Stimulated activated CD8-positive, alpha-beta memory T cell treated with anti-CD3 and anti-CD28 coated beads, Interleukin-15, amount 100 ng/mL, for 4 hours (primary cell): ENCODE measurements at places on chromosomes 11 and 22.

- DNase-seq = no peak
Observed at GRCh38 chr11:36478700-36479329, 31.3 kb downstream of the TRAF6 start.

- no peak for DNase-seq
Observed at GRCh38 chr11:107619926-107620325, 29.0 kb downstream of the ELMOD1 start.

DNA sequence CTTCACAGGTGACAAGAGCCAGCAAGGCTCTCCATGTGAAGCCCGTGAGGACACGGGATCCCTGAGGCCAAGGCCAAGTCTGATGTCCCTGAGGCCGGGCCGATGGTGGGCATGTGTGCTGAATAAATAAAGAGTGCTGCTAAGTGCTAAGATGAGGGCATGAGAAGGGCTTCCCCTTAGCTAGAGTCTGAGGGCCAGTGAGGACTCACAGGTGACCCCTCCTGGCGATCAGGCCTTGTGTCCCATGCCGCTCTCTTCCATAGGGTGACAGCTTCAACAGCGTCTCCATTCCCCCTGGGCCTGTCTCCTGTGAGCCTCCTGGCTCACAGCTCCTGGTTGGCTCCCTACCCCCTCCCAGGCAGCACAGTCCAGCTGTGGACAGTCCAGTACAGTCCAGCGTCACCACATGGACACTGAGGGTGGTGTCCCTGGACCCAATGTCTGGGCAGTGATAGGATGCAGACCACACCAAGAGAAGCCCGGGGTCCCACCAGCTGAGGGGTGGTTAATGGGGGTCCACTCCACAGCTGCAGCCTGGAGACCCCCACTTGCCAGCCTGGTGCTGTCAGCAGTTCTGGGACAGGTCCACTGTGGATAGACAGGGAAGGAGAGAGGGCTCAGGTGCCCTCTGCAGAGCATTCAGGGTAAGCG lies 1033.2 kb downstream of the TBC1D22A start:
- no peak for DNase-seq

GRCh38 chr11:115178705-115179104 lies 325.5 kb downstream of the CADM1 start:
- DNase-seq = no peak

- no peak for DNase-seq
Observed at GRCh38 chr11:76415073-76415472, 29.7 kb upstream of the EMSY start.

GRCh38 chr11:108669711-108670110 lies 4.8 kb downstream of the DDX10 start:
- DNase-seq = no peak

DNA sequence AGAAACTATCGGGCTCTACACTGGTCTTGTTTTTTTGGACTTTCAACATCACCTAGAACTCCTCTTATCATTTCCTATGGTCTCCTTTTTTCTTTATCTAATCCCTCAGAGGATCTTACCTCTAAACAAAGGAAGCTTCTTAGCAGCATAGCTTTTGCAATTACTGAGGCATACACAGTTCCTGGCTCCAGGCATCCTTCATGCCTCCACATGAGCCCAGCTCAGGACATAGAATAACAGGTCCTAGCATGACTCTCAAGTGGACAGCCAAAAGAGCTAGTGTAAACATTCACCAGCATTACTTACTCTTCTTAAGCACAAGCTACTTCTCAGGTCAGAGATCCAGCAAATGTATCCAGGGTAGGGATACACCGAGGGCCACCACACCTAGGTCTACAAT lies 17.1 kb downstream of the CFAP300 start:
- no peak for DNase-seq

DNA sequence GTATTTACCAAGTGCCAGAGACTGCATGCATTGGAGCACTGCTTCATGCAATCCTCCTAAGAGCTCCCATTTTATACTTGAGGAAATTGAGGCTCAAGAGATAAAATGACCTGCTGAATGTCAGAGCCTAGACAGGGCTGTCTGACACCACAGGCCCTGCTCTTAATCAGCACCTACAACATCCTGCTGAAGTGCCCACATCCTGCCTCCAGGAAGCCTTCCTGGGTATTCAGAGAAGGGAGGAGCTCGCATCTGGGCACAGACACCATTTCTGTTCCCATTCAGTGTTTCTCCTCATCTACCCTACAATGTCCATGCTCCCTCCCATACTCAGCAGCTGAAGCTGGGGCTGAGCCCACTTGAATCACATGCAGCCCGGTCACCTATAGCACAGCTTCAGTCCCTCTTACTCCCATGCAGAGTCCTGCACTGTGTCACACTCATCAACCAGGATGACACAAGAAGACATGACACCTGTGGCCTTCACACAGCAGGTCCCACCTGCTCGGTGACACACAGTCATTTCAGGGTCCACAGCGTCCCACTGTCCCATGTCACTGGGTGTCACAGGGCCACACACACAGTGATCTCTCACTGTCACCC lies 53.1 kb downstream of the PDE2A start:
- no peak for DNase-seq

DNA sequence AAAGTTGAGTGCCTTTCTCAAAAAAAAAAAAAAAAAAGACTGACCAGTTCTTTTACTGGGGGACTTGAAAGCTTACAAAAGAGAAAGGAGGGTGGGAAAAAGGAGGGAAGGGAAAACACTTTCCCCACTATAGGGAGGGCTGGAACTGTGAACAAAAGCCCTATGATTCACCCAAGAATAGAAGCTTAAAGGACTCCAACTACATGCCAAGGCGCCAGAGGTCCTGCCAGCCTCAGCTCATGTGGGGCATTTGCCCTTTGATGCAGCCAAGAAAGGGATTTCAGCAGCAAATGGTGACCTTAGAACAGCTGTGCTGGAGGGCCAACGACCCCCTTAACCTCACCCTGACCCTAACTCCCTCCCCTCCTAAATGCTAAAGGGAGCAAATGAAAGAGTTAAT lies 160.0 kb downstream of the NTM start:
- DNase-seq = no peak

DNA sequence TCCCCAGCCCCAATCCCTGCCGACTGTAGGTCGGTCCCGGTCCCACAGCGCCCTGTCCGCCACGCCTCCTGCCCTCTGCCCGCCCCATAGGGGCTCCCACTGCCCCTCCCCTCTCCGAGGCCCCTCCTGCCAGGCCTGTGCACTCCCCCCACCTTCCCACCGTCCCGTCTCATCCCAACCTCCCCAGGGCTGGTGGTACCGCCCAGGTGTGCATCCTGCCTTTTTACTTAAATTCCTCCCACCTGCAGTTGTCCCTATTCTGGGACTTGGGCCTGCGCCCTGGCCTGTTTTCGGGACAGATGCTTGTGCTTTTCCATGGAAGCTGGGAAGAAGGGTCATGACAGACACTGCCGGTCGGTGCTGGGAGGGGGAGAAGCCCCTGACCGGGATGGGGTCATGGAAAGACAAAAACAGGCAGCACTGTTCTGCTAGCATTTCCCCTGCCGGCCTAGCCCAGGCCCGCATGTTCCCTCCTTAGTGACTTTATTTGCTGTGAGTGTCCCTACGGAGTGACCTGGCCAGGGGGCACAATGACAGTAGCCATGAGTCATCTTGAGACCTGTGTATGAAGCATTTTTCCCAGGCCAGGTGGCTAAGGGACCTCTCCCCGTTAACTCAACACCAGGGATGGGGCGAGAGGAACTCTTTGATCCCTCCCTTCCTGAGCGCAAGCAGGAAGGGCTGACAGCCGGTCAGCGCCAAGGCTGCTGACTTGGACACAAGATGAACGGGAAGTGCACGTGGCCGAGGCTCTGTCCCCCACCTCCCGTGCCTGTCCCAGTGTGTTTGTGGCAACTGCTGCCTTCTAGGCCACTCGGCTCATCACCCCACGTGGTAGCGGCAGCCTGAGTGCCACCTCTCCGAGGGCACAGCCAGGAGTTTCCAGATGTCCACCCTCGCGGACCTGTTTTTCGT lies 7.1 kb downstream of the TBX1 start:
- no peak for DNase-seq

DNA sequence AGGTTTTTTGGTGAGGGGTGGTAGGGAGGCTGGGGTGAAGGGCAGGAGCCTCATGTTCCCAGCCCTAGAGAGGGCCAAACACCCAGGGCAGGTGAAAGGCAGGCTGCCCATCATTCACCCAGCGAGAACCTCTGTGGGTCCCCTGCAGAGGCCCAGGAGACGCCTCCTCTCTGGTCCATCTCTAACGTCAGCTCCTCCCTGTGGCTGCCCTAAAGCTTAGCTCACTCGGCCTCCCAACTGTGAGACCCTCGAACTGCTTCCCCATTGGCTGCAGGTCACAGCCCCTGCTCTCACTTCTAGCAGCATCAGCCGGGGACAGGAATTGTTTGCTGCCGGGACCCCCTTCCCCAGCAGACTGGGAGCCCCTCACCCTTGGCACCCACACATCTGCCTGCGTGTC lies 615 bp upstream of the NFAM1 start:
- no peak for DNase-seq

DNA sequence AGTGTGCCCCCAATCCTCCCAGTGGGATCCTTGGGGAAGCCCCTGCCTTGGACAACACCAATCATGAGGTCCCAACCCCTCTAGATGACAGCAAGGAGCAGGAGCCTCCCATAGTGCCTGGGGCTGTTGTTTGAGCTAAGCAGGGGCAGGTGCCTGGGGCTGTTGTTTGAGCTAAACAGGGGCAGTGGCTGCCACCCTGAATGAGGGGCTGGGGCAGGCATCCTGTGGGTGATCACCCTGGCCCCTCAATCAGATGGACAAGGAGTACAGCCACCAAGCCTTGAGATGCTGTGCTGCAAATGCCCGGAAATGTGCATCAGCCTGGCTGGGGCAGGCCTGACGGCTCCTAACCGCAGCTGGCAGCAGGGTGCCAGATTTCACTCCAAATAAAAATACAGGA lies 66.7 kb downstream of the MYEOV start:
- DNase-seq = no peak

GRCh38 chr11:35337136-35337913 lies 82.0 kb downstream of the SLC1A2 start:
- DNase-seq = no peak

GRCh38 chr11:46330563-46331281 lies 16.5 kb upstream of the DGKZ start:
- no peak for DNase-seq

DNA sequence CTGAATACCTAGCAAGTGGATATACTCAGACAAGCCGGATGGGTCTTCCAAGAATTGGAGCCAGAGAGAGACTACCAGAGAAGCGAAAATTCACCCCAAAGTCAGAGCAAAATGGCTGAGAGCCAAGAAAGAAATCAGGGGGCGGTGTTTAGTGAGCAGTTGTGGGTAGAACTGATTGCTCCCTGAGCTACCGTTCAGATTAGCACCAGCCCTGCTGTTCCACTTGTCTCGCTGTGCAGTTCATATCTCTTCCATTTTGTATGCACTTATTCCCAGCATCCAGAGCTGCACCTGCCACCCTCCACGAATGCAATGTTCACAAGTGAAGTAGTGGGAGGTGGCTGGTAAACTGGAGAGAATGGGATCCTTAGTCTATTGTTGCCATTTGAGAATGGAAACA lies 25.5 kb downstream of the DRD2 start:
- DNase-seq = no peak

DNA sequence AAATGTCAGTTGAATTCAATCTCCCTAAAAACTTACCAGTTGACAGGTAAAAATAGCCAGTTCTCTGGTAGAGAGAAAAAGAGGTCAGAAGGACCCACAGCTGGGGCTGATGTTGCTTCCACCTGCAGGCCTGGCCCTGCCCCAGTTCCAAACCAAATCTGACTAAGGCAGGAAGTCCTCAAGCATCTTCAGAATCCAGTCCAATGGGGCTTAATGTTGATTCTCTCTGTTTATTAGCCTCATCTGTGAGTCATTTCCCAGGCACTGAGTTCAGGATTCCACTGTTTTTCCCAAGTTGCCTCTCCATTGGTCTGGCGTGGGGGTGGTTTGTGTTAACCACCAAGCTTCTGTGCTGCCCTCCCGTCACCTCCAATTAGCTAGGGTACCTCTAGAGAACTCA lies 601.8 kb downstream of the INSC start:
- DNase-seq = no peak

DNA sequence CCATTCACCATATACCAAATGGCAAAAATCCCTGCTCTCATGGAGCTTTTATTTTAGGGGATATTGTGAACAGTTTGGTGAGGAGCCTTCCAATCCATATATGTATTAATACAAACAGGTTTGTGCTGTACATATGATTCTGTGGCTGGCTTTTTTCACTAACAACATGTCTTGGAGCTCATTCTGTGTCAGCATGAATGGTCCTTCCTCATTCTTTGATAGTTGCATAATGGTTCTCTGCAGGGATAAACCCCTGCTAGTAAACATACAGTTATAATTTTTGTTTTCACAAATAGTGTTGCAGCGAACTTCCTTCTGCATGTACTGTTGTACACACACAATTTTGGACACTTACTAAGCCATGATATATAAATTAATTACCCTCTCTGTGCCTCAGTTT lies 8.3 kb downstream of the PRR5L start:
- no peak for DNase-seq

DNA sequence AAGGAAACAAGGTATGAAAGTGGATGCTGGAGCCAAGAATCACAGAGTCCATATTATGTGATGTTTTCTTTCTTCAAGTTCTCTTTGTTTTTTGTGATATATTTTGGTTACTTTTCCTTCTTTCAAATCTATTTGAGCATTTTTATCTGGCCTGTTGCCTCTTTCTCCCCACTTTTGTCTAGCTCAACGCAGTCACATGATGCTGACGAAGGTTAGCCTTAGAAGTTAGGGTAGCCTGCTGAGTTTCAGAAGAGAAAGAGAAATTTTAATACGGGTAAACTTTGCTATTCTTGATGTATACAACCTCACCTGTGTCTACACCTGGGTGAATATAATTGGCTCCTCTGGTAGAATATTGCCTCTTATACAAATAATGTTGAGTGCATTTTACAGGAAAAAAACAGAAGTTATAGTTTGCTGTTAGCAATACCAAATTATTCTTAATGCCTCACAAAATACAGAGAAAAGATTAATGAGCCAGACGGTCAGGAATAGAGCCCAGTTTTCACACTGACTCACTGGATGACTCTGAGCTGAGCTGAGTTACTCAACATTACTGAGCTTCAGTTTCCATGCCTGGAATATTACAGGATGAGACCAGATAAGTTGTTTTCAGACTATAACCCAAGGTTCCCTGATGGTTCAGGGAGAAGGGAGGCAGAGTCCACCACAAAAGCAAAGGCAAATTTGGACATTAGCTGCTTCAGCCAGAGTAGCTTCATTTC lies 161.6 kb upstream of the BDNF start:
- DNase-seq = no peak

- no peak for DNase-seq
Observed at GRCh38 chr22:43346521-43346929, 3.4 kb upstream of the SCUBE1 start.

- DNase-seq = no peak
Observed at GRCh38 chr22:41417622-41418390, 28.8 kb downstream of the TOB2 start.

DNA sequence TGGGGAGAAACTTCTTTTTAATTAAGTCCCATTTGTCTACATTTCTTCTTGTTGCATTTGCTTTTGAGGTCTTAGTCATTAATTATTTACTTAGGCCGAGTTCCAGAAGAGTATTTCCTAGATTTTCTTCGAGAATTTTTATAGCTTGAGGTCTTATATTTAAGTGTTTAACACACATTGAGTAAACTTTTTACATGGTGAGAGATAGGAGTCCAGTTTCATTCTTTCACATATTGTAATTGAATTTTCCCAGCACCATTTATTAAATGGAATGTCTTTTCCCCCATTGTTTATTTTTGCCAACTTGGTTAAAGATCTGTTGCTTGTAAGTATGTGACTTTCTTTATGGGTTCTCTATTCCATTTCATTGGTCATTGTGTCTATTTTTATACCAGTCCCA lies 1344.0 kb upstream of the RAG2 start:
- no peak for DNase-seq

GRCh38 chr11:45145379-45146071 lies 914 bp upstream of the PRDM11 start:
- no peak for DNase-seq
